ENCODE measurements at places on chromosomes 4 and X. TPM values are rescaled to one million over a fixed set of nuclear protein-coding genes. Genes with fewer than 3 reads are reported as not detected.

- H3K4me3 ChIP-seq, result no peak overlapping the region
- peaks cover 1% of the 10 kb centered on the region for H3K27me3 ChIP-seq
- DNase-seq, result no peak
- H3K36me3 ChIP-seq, result peaks cover under 1% of the 10 kb centered on the region
- peaks cover 34% of the 10 kb centered on the region for H3K4me1 ChIP-seq
Observed at GRCh38 chr4:139973616-139974015, 180.4 kb downstream of the MAML3 start.

DNA sequence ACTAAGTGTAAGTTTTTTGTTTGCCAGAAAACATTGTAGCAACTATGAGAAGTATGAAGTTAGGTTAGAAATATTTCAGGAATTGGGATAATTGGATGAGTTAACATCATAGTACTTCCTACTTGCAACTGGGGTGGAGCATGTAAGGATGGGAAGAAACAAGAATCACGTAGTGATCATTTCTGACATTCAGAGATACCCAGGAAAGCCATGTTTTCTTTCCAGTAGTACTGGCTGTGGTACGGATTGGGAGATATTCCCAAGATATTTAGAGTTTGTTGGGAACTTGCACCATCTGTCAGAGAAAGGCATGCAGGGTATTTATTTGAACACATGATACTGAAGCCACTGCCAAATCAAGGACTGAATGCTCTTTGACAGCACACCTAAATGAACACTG lies 87.6 kb upstream of the SLC4A4 start:
- no peaks in the 10 kb centered on the region for H3K27me3 ChIP-seq
- DNase-seq, result no peak
- H3K4me1 ChIP-seq, result no peaks in the 10 kb centered on the region
- H3K4me3 ChIP-seq, result no peak overlapping the region

- peaks cover 2% of the 10 kb centered on the region for H3K27me3 ChIP-seq
- no peaks in the 10 kb centered on the region for H3K36me3 ChIP-seq
- H3K4me1 ChIP-seq, result no peaks in the 10 kb centered on the region
- no peak overlapping the region for H3K4me3 ChIP-seq
- peak; percentile 20 for DNase-seq
- H3K27ac ChIP-seq, result no peak overlapping the region
Observed at GRCh38 chr4:141027421-141027820, 105.8 kb downstream of the RNF150 start.

- no peaks in the 10 kb centered on the region for H3K4me1 ChIP-seq
- H3K27ac ChIP-seq, result no peak overlapping the region
- no peaks in the 10 kb centered on the region for H3K36me3 ChIP-seq
- H3K27me3 ChIP-seq, result no peaks in the 10 kb centered on the region
Observed at GRCh38 chr4:14520171-14520570, 482.1 kb upstream of the CPEB2 start.

- no peak overlapping the region for H3K4me3 ChIP-seq
- H3K27ac ChIP-seq, result peak overlapping the region; percentile 51
- H3K36me3 ChIP-seq, result no peaks in the 10 kb centered on the region
- DNase-seq, result peak; percentile 61
- peaks cover 39% of the 10 kb centered on the region for H3K27me3 ChIP-seq
Observed at GRCh38 chrX:70439016-70439415, 5.6 kb upstream of the DLG3 start.

- H3K36me3 ChIP-seq, result no peaks in the 10 kb centered on the region
- peaks cover 7% of the 10 kb centered on the region for H3K4me1 ChIP-seq
- peak; percentile 68 for DNase-seq
- peaks cover 69% of the 10 kb centered on the region for H3K27me3 ChIP-seq
- no peak overlapping the region for H3K27ac ChIP-seq
Observed at GRCh38 chr4:183797445-183798300, 107.4 kb upstream of the STOX2 start.

DNA sequence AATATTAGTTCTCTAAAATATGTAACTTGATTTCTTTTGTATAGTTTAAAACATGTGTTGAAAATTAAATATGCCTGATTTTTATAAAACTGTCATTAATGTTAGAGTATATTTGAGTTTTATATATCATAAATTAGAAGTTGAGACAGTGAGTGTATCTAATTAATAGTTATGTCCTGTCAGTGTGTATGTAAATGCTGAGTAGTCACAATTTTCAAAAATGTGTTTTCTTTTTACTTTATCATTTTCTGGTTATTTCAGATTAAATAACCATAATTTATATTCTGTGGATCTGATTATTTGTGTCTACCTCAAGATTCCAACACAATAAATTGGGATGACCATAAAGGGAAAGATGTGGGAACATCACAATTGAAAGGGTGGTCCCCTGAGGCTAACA lies 82.7 kb upstream of the CXXC4 start:
- no peaks in the 10 kb centered on the region for H3K36me3 ChIP-seq
- no peak for DNase-seq
- H3K4me1 ChIP-seq, result no peaks in the 10 kb centered on the region
- H3K27me3 ChIP-seq, result no peaks in the 10 kb centered on the region

- no peak overlapping the region for H3K27ac ChIP-seq
- H3K27me3 ChIP-seq, result no peaks in the 10 kb centered on the region
- no peaks in the 10 kb centered on the region for H3K4me1 ChIP-seq
- H3K4me3 ChIP-seq, result no peak overlapping the region
- H3K36me3 ChIP-seq, result no peaks in the 10 kb centered on the region
- DNase-seq, result no peak
Observed at GRCh38 chr4:8706216-8707044, 113.9 kb downstream of the CPZ start.

- H3K27ac ChIP-seq, result peak overlapping the region; percentile 88
- H3K4me3 ChIP-seq, result peak overlapping the region; percentile 82
- H3K27me3 ChIP-seq, result no peaks in the 10 kb centered on the region
- DNase-seq, result peak; percentile 64
- H3K36me3 ChIP-seq, result peaks cover 60% of the 10 kb centered on the region
Observed at GRCh38 chr4:67632492-67632891, 68.5 kb downstream of the UBA6 start.

The S100P gene
- 2.1 TPM for total RNA-seq
